ENCODE measurements at places on chromosomes 1 and 21.
A peak's percentile ranks its signal among the peaks of the same experiment; 100 is the strongest.

- no peak for DNase-seq
These were observed 20.7 kb upstream of the FASLG start for GRCh38 chr1:172638249-172638648.

- no peak for DNase-seq
These were observed 49.1 kb downstream of the DSCAM start for GRCh38 chr21:40797891-40798290.

DNA sequence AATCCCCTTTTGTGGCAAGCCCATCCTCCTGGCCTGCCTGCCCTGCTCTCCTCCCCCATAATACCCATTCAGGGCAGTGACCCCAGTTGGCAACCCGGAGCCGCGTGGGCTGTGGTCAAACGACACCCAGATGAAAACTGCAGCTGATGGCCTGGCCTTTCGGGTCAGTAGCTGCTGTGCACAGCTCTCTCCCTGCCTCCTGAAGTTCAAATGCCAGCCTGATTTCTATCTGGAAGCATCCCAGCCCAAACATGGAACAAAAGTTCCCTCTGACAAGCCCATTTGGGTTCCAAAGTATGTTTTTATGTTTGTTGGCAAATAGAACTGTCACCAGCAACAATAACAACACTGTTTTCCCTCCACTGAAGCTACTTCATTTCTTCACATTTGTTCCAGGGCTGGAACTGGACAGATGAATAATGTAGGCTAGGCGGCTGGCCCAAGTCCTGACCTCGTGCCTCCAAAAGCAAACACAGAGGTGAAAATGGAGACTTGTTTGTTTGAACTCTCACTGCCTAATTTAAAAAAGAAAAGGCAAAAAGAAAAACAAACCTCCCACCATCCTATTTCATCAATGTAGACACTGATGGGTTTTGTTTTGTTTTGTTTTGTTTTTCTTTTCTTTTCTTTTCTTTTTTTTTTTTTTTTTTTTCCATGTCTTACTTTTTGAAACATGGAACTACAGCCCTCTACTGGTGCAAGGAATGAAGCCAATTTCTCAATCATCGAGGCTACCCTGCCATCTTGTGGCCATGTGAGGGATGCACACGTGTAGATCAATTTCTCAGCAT, 179.0 kb downstream of the ADSS2 start:
- peak; percentile 73 for DNase-seq

GRCh38 chr21:35882791-35883240, 177.5 kb downstream of the SETD4 start:
- DNase-seq: no peak

DNA sequence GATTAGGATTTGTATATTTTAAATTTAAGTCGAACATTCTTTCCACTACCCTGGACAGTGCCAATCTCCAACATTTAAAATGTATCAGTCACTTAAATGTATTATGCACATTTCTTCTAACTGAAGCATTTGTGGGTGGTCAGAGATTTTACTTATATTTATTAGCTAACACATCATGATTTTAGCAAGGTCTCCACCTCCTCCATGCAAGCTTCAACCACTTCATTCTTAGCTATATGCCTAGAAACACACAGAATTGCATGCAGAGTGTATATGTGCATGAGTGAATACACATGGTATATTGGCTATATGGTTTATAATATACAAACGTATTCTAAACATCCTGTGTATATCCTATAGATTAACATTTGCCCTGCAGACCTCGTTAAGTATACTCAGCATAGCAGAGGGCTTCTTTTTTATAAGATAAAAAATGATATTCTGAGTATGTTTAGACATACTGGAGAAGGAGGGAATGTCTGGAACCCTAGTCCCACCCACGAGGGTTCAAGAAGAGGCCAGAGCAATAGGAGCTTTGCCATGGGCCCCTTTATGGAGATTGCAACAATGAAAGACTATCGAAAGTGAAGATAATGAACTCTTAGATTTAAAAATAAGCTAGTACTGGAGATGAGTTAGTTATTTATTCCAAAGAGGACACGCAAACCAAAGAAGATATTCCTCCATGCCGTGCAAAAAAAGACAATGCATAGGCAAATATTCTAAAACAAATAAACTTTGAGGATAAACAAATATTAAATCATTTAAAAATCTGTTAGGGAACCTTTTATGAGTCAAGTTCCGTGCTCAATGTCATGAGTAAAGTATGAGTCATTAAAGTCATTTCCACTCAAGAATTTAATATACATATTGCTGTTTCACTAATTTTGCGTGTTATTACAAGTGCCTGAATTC, 480.4 kb downstream of the SIPA1L2 start:
- no peak for DNase-seq

DNA sequence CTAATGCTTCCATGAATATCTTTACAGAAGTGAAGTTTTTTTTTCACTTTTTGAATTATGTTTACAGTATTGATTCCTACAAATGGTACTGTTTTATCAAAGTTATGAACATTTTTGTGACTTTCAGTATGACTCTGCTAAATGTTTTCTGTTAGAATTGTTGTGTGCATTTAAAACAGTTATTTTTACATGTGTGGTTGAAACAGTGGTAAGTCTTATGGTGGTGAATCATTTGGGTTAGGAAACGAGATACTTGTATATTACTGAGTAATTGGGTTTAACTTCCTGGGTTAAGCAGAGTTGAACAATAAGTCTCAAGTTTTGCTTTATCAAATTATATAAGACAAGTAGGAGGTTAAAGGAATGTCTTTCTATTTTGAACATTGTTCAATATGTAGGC, 66.8 kb downstream of the VPS13D start:
- DNase-seq: no peak

DNA sequence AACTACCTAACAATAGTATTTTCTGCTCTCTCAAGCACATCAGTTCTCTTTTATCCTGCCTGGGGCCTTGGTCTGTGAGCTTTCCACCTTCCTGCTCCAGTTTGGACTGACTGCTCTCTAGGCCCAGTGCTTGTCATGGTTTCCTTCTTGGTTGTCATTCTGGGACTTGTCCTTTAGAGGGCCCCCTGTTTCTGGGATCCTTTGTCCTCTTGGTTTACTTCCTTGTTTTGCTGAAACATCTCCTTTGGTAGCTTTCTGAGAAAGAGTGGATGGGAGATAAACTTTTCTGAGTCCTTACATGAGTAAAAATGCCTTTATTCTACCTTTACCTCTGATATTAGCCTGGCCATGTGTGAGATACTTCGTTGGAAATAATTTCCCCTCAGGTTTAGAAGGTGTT, 4.7 kb downstream of the SLC1A7 start:
- DNase-seq: no peak

GRCh38 chr1:92085727-92086126, 5.6 kb downstream of the BTBD8 start:
- no peak for DNase-seq

- no peak for DNase-seq
These were observed 89.5 kb upstream of the CSF3R start for GRCh38 chr1:36572142-36572715.

GRCh38 chr1:201427963-201428362, 6.4 kb upstream of the TNNI1 start:
- DNase-seq: no peak

- no peak for DNase-seq
These were observed 109.7 kb upstream of the ACTRT2 start for GRCh38 chr1:2911421-2912178.

DNA sequence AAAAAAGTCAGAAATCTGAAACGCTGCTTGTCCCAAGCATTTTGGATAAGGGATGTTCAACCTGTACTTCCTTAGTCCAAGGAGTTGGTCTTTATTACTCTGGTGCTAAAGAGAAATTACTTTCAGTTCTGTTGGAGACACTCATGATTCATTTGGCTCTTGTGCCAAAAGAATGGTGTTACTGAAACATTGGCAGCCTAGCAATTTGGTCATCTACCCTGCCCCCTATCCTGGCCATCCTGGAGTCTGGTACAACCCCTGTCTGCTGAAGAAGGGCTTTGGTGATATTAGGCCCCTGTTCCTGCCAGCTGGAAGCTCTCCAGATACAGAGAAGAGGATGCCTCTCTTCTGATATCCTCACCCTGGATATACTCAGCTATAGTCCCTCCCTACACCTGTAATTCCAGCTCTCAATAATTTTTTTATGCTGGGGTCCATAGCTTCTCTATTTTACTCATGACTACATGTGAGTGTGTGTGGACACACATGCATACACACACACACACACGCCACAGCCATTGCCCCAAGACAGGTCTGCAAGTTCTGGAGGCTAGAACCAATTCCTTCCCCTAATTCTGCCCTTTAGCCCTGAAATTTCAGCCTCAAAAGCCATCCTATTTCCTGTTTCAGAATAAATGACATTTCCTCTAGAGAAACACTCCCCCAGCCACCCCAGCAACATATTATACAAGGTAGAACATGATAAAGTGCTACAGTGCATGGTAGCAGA, 40.0 kb downstream of the LHX8 start:
- no peak for DNase-seq

- no peak for DNase-seq
These were observed 193.1 kb downstream of the ST6GALNAC3 start for GRCh38 chr1:76267631-76268030.

DNA sequence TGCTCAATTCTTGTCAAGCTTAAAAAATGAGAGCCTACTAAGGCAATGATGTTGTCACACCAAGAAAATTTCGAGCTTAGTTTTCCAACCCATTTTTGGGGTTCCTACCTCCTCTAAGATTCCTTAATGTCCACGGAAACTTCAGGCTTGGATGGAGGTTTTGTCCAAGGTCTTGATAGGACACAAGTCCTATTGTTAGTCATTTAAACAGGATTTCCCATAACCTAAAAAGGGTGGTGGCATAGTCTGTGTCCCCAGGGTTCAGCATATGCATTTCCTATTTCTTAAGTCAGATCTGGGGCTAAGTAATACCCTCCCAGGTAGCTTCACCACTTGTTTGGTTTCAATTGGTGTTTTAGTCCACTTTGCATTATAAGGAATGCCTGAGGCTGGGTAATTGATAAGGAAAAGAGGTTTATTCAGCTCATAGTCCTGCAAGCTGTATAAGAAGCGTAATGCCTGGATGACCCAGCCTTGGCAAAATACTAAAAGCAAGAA, 10.9 kb upstream of the PADI2 start:
- no peak for DNase-seq

DNA sequence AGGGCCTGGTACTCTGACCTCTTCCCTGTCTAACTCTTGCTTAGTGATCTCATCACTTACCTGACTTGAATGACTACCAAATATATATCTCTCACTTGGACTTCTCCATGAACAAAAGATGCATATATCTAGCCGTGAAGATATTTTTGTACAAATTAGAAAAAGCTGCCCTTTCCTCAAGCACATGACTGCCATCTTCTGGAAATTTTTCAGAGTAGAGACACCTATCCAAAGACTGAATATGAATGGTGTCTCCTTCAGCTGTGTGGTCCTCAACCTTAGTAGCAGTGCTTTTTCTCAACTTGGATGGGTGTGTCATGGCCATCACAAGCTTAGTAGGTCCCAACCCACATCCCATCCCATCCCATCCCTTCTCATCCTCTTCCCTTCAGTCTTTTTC, 142.3 kb downstream of the DNM3 start:
- no peak for DNase-seq

- DNase-seq: no peak
These were observed 2.2 kb downstream of the IL10RB start for GRCh38 chr21:33268393-33268736.

DNA sequence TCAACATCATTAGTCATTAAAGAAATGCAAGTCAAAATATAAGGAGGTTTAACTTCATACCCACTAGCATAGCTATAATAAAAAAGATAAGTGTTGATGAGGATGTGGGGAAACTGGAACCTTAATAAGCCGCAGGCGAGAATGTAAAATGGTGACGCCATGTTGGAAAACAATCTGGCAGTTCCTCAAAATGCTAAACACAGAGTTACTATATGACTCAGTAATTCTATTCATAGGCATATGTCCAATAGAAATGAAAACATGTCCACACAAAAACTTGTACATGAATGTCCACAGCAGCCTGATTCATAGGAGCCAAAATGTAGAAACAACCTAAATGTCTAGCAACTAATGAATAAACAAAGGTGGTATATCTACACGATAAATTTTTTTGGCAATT, 23.2 kb downstream of the DDX59 start:
- no peak for DNase-seq

DNA sequence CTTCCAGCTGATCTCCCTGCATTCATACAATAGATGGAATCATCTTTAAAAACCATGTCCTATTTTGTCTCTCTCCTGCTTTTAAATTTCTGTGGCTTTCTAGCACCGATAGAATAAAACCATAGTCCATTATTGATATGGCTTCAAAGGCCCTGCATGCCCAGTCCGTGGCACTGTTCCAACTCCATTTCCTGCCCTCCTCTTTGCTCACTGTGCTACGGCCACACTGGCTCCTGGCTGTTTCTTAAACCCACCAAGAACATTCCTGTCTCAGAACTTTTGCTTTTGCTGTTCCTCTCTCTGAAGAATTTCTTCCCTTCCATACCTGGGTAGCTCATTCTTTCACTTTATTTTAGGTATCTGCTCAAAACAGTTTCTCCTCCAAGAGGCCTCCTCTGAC, 7.2 kb downstream of the SLAMF1 start:
- no peak for DNase-seq

GRCh38 chr1:46815133-46815532, 16.3 kb downstream of the CYP4B1 start:
- no peak for DNase-seq

- DNase-seq: peak; percentile 77
These were observed 22.4 kb downstream of the STPG1 start for GRCh38 chr1:24390924-24391782.

GRCh38 chr21:30168086-30168485, 1.5 kb upstream of the CLDN17 start:
- DNase-seq: no peak

- no peak for DNase-seq
These were observed 68.7 kb upstream of the VAMP3 start for GRCh38 chr1:7702365-7702764.

GRCh38 chr1:64923294-64923718, 43.0 kb downstream of the JAK1 start:
- DNase-seq: no peak

DNA sequence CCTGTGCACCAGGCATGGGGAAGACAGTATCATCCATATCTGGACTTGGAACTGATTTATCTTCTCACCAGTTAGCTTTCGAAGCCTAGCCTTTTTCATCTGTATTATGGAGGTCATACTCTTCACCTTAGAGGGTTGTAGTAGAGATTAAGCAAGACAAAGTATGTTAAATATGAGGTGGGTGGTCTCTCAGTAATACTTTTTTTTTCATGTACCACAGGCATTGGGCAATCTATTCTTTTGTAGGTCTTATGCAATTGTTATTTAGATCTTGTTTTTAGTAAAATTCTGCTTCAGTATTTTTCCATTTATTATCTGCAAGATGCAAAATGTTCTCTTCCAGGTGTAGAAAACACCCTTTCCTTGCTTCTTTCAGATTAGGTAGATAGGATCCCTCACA, 35.2 kb upstream of the OR2B11 start:
- DNase-seq: no peak

DNA sequence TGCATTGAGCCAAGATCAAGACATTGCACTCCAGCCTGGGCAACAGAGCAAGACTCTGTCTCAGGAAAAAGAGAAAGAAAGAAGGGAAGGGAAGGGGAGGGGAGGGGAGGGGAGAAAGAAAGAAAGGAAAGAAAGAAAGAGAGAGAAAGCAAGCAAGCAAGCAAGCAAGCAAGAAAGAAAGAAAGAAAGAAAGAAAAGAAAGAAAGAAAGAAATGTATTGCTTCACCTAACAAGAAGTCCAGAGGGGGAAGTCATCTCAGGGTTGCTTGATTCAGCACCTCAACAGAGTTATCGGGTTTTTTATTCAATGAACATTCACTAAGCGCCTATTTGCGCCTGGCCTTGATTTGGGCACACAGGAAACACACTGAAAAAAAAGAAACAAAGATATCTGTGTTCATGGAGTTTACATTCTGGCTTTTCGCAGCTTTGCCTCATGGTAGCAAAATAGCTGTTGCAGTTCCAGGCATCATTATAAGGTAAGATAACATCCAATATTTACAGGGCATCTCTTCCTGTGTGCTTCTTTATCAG, 8.2 kb upstream of the RCSD1 start:
- DNase-seq: peak; percentile 32

Data from activated CD8-positive, alpha-beta memory T cell treated with anti-CD3 and anti-CD28 coated beads, Interleukin-2, amount 50 U/mL, for 48 hours (primary cell).